ENCODE measurements at places on chromosomes 13 and 19.

DNA sequence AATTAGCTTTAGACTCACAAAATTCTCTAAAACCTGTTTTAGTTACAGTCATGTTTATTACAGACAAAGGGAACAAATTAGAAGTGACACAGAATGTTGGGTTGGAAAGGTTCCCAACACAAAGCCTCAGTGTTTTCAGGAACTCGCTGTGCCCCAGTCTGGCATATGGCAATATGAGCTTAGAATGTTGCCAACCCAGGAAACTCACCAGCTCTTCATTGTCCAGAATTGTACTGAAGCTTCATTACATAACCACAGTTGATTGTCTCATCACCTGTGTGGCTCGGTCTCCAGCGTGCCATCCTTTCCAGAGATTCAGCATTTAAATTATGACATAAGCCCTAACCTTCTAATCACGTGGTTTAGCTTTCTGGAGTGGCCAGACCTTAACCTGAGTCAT lies 19.1 kb downstream of the ZNF264 start:
- DNase-seq: no peak

- no peak for DNase-seq
Measured at GRCh38 chr13:111051041-111051725, 63.9 kb upstream of the ARHGEF7 start.

DNA sequence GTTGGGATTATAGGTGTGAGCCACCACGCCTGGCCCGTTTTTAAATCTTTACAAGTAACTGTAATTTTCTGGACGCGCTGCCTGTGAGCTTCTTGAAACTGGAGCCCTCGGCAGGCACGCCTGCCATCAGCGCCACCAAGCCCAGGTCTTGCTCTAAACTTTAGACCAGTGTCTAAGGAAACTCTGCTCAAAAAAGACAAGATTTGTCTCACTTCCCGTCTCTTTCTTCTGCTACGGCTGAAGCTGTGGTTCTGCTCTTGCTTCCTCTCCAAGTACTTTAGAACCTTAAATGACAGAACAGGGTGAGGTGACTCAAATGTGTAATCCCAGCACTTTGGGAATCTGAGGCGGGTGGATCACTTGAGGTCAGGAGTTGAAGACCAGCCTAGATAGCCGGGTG lies 24.9 kb downstream of the RCN3 start:
- no peak for DNase-seq

- no peak for DNase-seq
Measured at GRCh38 chr19:36401475-36401874, 17.0 kb downstream of the ZFP82 start.

DNA sequence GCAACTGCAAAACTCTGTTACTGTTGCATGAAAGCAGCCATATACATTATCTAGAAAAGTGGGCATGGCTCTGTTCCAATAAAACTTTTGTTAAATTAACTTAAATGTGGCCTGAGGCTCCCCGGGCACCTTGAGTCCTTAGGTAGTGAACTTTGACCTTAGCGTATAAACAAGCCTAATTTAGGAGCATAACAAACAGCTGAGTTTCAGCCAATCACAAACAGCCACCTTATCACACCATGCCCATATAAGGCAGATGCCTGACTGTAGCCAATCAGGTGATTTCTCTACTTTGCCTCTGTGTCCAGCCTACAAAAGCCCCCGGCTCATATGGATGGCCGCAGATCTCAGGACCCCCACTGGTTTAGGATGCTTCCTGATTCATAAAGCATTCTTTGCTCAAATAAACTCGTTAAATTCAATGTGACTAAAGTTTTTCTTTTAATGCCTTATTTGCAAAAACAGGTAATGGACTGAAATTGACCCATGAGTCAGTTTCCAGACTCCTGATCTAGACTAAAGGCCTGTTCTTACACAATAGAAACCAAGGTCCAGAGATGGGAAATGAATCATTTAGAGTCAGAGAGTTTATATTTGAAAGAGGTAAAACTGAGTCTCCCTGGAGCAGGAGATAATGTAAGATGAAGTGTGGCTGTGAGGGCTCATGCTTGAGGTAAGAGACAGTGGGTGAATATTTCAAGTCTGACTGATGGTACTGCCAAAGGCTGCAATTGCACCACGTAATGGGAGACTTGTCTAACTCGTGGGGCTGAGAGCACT lies 130.2 kb downstream of the FGF9 start:
- DNase-seq: no peak

DNA sequence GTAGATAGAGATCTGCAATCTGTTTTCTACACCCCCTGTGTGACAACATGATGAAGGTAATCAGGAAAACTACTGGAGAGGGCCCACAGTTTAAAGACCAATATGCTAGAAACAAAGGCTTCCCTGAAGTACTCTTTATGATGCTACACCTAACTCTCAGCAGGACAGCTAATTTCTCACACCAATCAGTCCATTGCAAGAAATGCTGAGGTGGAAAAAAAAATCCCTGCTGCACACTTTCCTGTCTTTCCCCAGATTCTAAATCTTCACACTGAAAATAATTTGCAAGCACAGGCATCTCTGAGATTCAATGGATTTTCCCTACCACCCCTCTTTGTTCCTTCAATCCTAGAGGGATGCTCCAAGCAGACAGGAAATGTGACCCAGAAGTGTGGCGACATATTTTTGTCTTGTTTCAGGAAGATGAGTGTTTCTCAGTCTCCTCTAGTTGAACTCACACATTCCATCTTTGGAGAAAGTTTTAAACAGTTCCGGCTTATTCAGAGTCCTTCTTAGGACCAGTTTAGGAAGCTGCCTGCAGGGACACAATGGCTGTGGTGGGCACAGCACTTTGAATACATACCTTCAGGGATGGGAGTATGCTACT lies 671.6 kb downstream of the DIAPH3 start:
- DNase-seq: no peak

DNA sequence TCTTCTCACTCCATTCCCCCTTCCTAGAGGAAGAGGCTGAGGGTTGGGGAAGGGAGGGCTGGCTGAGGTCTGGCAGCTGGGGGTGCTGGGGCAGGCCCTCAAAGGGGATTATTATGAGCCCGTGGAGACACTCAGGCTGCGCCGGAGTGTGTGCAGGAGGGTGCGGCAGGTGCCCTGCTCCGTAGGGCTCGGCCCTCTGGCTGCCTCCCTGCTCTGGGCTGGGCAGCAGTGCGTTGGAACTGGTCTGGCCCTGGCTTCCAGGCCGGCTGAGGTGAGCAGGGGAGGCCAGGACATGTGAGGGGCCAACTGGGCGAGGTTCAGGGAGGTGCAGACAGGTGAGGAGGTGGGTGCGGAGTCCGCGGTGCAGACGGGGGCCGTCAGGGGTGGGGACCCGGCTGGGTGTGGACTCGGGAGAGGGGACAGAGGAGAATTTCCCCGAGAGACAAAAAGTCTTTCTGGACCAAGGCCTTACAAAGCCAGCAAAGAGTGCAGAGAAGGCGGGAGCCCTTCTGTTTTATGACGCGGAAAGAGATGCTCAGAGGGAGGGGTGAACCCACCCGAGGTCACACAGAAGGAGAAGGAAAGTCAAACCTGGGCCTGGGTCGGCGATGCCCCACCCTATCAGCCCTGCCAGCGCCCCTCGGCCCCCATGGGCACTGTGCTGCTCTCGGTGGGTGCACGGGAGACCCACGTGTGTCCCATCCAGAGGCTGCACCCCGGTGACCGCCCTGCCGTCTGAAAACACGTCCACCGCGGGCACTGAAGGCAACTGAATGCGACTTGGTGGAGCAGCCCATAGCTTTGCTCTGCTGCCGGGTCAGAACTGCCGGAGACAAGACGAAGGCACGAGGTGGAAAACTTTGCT lies 31.0 kb downstream of the PIP5K1C start:
- DNase-seq: no peak

GRCh38 chr19:16442386-16443276 lies 29.1 kb downstream of the EPS15L1 start:
- DNase-seq: no peak

DNA sequence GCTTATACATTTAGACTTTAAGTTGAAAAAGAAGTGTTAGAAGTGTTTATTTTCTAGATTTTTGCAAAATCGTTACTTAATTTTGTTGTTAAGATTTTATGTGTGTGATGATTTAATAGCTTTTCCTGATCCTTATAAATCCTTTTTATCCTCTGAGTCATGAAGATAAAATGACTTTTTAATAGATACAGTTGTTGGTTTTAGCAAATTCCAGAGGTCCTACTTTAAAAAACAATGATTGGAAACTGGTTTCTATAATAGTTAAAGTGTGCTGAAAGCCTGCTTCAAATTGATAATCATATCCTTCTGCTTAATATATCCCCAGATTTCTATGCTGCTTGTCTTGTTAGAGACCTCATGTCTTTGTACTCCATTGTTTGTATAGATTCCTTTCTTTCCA lies 39.0 kb downstream of the RNASEH2B start:
- DNase-seq: no peak

DNA sequence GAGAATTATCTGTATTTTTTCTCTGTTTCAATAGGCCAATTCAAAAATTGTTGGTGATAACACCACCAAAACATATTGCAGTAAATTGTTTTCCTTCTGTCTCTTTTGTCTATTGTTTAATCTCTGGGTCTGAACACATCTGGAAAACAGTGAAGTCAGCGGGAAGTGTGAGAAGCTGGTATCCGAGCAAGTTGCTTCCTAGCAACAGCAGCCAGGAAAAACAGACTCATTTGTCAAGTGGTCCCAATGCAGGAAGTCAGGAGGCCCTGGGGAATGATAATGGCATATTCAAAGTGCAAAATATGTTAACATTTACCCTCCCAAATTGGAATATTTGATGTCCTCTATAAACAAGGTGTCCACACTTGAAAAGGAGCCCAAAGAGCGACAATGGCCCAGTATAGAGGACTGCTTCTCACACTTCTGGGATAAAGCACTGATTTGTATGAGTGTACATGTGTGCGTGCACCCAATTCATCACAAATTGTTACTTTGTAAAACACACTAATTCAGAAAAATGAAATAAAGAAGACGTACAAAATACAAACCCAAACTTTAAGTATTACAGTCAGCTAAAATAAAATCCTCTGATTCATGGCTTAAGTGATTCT lies 515.0 kb downstream of the TBC1D4 start:
- no peak for DNase-seq

- peak; percentile 73 for DNase-seq
Measured at GRCh38 chr13:52599848-52600603, 42.2 kb upstream of the HNRNPA1L2 start.

DNA sequence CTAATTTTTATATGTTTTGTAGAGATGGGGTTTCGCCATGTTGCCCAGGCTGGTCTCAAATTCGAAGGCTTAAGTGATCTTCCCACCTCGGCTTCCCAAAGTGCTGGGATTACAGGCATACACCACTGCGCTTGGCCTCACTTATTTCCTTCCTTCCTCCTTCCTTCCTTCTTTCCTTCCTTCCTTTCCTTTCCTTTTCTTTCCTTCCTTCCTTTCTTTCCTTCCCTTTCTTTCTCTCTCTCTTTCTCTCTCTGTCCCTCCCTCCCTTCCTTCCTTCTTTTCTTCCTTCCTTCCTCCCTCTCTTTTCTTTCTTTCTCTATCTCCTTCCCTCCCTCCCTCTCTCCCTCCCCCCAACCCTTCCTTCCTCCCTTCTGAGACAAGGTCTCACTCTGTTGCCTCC lies 36.8 kb downstream of the TRPM4 start:
- DNase-seq: no peak

DNA sequence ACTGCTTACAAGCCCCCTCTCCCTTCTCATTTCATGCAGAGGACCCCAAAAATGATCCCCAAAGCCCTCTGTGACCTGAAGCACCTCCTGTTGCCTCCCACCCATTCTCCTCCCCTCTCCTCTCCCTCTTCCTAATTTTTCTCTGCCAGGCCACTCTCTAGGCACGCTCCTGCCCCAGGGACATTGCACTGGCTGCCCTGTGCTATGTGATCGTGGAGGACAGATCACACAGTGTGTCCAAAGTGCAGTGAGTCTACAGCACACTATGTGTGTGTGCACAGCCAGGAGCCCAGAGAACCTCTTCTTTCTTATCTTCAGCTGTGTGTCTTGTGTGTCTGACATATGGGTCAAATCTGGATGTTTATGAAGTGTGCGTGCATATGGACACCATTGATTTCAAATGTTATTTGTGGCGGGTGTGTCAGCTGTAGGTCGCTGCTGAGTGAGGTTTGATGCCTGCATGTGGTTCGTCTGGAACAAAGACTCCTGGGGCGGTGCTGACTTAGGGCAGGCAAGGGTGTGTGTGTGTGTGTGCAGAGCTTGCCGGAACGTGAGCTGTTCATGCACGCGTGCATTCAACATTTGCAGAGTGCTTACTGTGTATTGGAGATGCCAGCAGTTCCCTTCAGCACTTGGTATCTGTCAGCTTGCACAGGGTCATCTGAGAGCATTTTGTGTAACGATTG lies 2.1 kb upstream of the KLHL26 start:
- DNase-seq: no peak

DNA sequence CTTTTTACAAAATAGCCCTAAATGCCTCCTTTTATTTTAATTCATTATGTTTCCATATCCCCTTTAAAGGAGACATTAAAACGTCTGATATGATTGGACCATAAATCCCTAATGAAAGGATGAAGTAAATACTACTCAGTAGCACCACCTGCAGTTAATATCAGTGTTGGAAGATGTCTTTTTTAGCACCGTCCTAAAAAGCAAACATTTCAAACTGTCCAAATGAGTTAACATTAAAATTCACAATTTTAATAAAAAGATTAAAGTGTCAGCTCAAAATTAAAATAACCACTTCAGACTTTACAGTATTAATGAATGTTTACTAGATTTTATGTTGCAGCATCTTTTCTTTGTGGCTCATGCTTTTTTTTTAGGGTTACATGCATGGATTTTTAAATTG lies 12.3 kb downstream of the ZNF507 start:
- DNase-seq: no peak

DNA sequence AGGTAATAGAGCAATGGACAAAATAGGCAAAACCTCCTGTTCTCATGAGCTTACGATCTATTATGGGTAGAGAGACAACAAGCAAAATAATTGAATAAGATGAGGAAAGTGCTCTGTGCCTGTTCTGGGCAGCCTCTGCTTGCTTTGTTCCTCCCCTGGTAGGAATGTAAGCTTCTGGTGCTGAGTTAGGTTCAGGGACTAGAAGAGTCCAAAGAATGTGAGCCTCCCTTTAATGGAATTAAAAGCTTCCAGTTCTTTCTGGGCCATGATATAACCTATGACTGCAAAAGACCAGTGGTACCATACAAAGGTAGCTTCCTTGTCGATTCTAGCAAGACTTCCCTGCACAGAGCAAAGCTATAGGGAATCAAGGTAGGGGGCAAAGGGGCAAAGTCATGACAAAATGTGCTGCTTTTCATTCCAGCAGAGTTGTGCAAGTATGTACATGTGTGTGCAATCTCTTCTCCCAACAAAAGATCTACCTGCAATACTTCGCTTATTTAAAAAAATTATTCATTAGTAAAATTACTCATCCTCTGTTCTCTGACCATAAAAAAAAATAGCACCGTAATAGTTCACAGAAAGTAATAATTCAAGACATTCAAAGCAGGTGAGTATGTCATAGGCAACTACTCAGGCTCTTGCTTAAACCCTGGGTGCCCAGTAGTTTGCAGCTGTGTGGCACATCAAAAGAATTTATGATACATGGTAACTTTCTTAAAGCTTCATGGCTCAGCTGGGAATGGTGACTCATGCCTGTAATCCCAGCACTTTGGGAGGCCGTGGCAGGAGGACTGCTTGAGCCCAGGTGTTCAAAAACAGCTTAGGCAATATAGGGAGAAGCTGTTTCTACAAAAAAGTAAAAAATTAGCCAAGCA lies 21.4 kb downstream of the ACOD1 start:
- DNase-seq: no peak
